ENCODE measurements at places on chromosomes 3 and 15.

GRCh38 chr3:125186800-125187598 lies 25.5 kb downstream of the SLC12A8 start:
- no peak for DNase-seq

- no peak for DNase-seq
Observed at GRCh38 chr15:77516076-77516475, 95.4 kb downstream of the HMG20A start.

DNA sequence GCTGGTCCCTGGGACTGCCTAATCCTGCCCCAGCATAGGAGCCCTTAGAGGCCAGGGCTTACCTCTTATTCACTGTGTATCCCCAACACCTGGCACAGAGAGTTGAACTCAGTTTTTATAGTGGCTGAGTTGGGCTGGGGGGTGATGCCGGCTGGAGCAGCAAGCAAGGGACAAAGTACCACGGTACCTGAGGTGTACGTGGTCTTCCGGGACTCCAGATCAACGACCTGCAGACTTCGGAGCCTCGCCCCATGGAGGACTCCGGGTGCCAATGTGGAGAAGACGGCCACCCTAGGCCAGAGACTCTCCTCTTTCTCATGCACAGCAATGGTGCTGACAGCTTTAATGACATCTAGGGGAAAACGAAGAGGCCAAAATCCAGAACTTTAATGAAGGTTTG lies 8.1 kb downstream of the WDR73 start:
- no peak for DNase-seq

DNA sequence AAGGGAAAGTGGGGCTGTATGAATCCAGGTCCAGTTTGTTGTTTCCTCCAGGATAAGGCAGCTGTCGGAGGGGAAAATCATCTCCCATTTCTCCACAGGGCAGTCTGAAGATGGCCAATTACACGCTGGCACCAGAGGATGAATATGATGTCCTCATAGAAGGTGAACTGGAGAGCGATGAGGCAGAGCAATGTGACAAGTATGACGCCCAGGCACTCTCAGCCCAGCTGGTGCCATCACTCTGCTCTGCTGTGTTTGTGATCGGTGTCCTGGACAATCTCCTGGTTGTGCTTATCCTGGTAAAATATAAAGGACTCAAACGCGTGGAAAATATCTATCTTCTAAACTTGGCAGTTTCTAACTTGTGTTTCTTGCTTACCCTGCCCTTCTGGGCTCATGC lies 911 bp downstream of the CCRL2 start:
- no peak for DNase-seq

GRCh38 chr3:33908250-33908851 lies 109.9 kb downstream of the PDCD6IP start:
- DNase-seq, result no peak

GRCh38 chr15:66672867-66673266 lies 29.2 kb upstream of the SMAD6 start:
- no peak for DNase-seq

DNA sequence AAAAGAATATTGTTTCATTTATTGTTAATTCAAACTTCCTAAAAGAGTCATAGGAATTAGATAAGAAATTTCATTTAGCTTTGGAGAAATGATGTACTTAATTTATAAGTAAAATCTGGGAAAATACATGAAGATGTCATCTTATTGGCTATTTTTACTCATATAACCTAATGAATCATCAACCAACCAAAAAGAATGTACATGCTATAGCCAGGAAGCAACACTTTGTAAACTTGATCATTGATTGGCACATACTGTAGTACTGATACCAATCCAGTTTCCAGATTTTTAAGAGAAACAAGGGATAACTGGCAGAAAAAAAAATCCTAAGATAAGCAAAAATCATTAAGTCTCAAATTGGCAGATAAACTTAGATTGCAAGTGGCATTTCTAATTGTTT lies 207.9 kb upstream of the CDIN1 start:
- DNase-seq, result no peak

DNA sequence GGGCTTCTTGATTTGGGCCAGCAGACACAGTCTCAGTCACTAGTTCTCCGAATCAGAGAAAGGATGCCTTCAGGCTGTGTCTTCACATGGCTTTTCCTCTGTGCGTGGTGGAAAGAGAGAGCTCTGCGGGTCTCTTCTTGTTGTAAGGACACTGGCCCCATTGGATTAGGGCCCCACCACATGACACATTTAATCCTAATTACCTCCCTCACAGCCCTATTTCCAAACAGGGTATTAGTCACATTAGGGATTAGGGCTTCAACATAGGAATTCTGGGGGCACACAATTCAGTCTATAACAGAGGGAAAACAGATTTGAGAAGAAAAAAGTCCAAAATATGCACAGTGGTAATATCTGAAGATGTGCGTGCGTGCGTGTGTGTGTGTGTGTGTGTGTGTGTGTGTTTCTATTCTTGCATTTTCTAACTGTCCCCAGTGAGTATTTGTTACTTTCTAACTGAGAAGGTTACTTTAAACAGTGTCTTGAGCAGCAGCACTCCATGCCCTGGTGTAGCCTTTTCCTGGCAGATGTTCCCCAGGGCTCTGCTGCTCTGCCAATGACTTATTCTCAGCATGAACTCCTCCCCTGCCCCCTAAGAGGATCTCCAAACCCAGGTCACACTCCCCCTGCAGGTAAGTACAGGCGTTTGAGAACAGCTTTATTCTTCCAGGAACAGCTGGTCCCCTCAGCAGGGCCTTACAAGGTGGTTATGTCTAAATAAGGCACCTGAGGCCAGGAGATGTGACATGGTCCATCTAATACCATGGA lies 72.9 kb downstream of the RPL39L start:
- peak; percentile 47 for DNase-seq

DNA sequence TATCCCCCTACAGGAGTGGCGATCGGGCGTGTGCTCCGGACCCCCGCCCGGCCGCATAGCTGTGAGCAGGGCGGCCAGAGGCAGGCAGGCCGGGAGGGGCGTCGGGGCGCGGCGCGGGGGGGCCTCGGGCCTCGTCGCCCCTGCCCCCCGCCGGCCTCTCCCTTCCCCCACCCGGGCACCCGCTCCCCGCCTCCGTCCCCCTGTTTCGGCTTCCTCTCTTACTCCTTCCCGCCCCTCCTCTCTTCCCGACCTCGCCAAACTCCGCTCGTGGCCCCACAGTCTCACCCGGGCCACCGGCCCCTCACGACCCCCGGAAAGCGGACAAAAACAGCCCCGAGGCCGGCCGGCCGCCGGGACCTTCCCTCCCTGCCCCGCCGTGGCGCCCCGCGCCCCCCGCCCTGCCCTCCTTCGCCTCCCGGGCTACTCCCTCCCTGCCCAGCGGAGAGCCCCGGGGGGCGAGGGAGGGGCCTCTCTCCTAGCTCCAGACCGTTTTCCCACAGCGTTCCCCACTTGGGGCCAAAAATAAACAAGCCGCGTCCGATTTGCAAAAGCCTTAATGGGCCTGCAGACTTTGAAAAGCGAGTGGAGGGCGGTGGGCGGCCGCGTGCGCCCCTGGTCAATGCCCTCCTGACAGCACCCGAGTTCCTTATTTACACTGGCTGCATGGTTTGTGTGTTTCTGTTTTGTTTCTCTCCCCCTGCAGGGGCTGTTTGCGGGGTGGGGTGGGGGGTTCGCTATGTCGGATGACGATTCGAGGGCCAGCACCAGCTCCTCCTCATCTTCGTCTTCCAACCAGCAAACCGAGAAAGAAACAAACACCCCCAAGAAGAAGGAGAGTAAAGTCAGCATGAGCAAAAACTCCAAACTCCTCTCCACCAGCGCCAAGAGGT lies 1.0 kb downstream of the UBE2E1 start:
- DNase-seq, result no peak

DNA sequence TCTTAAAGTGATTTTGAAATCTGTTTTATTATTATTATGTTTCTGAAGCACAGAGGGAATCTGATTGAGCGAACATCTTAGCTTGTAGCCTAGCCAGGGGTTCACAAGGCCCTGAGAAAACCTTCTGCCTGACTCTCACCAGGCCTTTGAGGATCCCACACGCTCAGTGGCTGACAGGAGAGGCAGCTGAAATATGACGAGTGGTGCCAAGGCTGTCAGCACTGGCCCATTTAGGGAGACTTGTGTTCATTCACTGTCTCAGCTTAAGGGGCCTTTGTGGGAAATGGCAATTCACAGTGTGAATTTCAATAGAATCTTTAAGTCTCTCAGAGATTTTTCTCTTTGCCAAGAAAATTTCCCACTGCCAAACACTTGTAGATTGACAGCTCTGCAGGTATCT lies 770.9 kb downstream of the TUSC7 start:
- DNase-seq, result no peak

DNA sequence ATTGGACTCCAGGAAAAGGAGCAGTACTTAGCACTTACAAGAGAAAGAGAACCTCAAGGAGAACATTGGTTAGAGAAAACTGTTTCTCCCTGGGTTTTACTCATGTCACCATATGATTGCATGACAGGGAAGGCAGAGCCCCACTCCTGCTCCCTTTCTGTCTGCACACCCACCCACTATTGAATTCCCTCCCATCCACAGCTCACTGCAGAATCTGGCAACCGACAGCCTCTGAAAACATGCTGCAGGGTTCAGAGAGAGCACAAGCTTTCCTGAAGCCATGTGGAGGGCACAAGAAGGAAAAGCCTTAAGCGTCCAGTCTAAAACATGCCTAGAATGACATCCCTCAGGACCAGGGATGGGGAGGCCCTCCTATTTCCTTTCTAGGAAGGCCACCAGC lies 3.0 kb upstream of the IL17RD start:
- no peak for DNase-seq

DNA sequence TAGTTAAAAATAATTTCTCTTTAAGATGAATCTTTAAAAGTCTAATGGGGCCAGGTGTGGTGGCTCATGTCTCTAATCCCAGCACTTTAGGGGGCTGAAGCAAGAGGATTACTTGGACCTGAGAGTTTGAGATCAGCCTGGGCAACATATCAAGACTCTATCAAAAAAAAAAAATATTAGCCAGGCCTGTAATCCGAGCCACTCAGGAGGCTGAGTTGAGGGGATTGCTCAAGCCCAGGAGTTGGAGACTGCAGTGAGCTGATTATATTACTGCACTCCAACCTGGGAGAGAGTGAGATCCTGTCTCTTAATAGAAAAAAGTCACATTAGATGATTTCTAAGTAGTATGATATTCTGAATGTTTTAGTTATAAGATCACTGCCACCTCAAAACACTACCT lies 322.0 kb upstream of the MANF start:
- no peak for DNase-seq
